Cortex of kidney (tissue), 1 donor: ENCODE measurements at places on chromosomes 5 and 9.

GRCh38 chr9:36966371-36967097 is 67.5 kb downstream of the PAX5 start:
- DNase-seq, result no peak

DNA sequence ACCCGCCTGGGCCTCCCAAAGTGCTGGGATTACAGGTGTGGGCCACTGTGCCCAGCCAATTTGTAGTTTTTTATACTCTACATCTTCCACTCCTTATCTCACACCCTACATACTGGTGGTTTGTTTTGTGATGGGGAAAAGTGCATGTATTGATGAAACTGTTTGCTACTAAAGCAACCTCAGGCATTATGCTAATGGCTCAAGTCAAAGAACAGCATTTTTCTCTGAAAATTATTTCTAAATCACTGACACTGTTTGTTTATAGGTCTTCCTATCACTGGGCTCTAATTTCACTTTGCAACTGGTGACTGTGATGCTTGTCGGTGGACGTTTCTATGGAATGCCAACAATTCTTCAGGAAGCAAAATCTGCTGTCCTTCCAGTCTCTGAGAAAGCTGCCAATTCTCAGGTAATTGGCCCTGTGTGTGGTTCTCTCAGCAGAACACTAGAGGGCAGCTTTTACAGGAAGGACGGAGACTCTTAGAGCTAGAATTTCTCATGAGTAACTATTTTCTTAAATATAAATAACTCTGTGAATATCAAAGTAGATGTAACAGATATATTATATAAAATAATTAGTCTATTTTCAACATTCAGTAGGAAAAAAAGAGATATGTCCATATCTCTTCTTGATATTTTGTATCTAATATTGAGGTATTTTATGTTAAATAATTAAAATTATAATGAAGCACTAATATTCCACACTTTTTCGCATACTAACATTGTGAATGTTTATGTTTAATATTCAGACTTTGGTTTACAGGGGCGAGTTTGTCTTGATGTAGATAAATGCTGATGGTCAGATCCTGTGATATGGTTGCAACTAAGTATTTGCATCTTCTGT is 244.1 kb downstream of the ADGRV1 start:
- no peak for DNase-seq

DNA sequence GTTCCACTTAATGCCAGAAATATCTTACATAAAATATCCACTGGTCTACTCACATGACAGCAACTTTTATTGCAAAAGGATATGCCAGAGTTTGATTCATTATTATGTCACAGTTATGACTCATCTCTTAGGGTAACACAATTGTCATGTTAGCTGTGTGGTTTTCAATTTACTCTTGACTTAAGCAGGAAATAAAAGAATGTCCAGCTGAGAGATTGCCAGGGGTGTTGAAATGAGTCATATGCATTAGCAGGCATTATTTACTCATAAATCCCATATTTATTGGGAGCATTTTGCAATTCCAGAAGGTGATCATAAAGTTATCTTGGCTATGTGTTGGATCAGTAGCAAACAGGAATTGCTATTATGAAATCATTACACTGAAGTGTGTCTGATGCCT is 1164.6 kb upstream of the CDH18 start:
- DNase-seq, result no peak

DNA sequence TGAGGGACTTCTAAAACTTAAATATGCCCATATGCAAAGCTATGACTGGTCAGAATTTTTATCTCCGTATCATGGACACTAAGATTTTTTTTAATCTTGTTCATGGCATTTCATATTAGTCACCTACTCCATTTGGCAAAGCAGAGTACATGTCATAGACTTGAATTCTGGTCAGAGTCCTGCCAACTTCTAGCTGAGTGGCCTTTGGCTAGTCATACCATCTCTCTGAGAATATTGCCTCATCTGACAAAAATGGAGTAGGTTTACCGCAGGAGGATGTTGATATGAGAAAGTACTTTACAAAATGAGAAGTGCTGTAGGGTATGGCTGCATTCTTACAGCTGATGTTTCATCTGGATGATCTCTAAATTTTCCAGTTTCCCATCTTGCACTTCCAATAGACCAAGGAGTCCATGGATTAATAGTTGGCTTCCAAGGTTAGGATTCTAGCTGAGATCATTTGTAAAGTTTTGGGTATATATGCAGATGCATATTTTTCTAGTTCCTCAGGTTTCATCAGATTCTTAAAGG is 150.8 kb upstream of the NR3C1 start:
- DNase-seq, result no peak

- DNase-seq, result no peak
These were observed 124.7 kb downstream of the TLE1 start for GRCh38 chr9:81564632-81565031.

DNA sequence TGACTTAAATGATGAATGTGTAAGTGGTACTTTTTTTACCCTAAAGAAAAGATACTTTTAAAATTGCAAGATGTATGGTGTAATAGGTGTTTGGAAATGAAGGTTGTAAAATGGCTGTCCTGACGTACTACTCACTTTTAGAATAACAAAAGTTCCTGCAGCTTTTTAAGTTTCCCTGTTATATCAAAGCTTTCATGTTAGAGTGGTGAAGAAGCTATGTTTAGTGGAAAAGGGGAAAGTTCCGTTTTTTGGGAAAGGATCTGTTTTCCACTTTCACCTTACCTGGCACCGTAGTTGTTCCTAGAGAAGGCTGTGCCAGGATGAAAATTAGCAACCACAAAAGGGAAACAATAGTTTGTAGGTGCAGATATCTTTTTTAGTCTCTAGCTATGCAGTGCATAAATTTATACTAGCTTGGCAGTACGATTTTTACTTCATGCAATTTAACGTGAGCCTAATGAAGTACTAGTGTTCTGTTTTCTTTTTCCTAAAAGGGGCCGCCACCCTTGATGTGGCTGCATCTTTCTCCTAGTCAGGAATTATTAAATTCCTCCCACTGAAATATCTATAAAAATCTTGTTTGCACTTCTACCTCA is 1.3 kb downstream of the TNPO1 start:
- DNase-seq, result no peak

DNA sequence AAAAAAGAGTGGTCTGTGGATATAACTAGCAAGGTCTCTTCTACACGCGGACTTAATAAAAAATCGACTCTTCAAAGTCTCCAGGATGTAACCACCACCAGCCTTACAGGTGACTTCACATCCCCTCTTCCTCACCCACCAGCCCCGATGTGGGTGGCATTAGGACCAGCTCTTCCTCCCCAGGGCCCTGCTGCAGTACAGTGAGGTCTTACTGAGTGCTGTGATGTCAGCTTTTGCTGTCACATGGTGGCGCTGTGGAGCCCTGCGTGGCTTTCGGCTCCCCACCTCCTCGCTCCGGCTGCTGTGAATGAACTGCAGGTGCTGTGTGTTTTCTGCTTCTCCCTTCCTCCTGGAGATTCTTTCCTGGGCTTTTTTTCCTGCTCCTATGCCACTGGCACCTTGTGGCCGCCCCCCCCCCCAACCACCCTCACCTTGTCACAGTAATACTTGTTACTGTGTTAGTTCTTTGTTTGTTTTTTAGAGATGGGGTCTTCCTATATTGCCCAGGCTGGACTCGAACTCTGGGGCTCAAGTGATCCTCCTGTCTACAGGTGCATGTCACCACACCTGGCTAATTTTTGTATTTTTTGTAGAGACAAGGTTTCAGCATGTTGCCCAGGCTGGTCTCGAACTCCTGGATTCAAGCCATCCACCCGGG is 15.8 kb upstream of the RAPGEF1 start:
- DNase-seq, result no peak

DNA sequence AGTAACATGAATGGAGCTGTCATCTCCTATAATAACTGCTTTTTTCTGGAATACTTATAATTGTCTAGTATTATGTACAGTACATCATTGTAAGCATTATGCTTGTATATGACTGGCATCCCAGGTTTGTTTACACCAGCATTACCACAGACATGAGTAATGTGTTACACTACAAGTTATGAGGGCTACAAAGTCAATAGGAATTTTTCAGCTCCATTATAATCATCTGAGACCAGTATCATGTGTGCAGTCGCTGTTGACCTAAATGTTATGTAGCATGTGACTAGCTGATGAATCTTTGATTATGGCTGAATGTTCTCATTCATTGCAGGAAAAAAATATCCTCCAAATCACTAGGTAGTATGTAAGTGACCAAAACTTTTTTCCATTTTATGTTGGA is 2.2 kb downstream of the ZCCHC9 start:
- DNase-seq, result no peak

- no peak for DNase-seq
These were observed 190.2 kb upstream of the ELL2 start for GRCh38 chr5:96151891-96152290.

- no peak for DNase-seq
These were observed 62.7 kb downstream of the ABLIM3 start for GRCh38 chr5:149203921-149204441.

- DNase-seq, result no peak
These were observed 100.5 kb downstream of the MAMDC2 start for GRCh38 chr9:70144131-70144503.

GRCh38 chr5:516338-516925 is 7.8 kb downstream of the SLC9A3 start:
- no peak for DNase-seq

GRCh38 chr5:60248901-60249300 is 355.4 kb upstream of the PDE4D start:
- DNase-seq, result no peak

GRCh38 chr9:84838879-84839278 is 169.3 kb downstream of the NTRK2 start:
- DNase-seq, result no peak

- no peak for DNase-seq
These were observed 19.7 kb downstream of the NEK6 start for GRCh38 chr9:124277420-124277819.

GRCh38 chr5:171336521-171337209 is 27.6 kb downstream of the TLX3 start:
- no peak for DNase-seq

GRCh38 chr5:32090026-32090754 is 83.9 kb downstream of the GOLPH3 start:
- DNase-seq, result no peak

DNA sequence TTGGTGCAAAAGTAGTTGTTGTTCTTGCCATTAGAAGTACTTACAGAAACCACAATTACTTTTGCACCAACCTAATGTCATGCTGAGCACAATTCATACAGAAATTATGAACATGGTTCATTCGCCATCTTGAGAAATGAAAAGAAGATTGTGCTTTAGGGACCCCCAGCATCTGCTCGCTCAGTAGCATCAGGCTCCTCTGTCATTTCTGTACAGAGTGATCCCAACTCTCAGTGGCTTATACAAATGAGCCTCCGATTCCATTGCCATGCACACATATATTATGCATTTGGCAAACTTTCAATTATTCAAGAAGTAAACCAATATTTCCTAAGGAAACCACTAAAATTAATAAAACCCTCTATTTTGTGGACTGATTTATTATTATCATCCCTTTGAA is 266.2 kb downstream of the MED10 start:
- no peak for DNase-seq

DNA sequence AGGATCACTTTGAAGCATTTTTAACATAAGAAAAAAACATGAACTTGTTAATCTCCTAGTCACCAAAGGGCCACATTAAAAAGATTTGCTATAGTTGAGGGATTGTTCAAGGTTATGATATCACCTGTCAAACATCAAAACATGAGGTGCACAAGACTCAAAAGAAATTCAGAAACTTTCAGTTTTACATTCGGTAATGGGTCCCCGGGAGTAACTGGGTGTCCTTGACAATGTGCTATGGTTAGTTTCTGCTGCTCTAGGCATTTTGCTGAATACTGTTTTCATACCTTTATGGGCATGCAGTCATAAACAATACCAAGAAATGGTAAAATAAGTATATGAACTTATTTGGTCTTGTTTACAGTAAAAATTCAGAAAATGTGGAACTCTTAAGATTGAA is 92.8 kb upstream of the EDIL3 start:
- DNase-seq, result no peak

DNA sequence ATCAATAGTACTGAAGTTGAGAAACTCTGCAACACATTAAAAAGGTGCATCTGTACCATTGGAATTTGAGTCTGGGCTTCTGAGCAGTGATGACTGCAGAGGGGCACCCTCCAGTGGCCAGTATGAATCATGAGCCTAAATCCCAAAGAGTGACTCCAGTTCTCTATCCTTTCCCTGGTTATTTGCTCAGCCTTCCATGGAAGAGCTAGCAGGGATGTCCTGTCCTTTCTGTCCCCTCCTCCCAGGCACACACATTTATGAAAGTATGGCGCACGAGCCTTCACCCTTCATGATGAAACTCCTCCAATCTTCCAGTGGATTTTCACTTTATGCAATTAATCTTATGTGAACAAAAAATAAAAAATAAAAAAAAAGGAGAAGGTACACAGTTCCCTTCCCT is 81.0 kb downstream of the ESM1 start:
- DNase-seq, result no peak

GRCh38 chr9:859251-859650 is 17.8 kb downstream of the DMRT1 start:
- no peak for DNase-seq

DNA sequence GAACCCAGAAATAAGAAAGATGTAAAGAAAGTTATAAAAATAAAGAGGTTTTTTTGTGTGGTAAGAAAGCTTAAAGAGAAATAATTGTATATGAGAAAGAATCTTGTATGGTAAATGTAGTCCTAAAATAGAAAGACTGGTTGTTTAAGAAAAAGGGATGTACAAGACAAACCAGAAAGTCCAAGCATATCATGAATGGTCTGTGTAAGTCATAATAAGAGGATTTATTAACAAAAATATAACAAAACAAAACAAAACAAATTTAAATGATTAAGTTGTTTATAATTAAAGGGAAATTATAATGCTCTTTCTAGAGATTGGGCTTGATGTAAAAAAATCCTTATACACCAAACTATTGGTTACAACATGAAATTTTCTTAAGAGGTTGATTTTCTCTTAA is 590.4 kb upstream of the PTGER4 start:
- no peak for DNase-seq

DNA sequence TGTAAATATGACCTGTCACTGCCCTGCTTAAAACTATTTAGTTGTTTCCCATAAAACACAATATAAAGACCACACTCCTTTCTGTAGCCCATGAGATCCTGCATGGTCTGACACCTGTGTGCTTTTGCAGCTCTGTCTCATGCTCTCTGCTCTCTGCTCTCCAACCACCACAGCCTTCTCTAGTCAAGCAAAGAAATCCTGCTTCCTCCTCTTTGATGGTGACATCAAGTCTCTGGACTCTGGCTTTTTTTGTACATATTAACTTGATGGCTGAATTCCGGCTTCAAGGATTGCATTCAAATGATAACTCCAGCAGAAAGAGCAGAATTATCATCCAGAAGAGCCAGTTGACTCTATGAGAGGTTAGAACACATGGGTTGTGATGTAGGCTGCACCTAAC is 58.2 kb downstream of the CHSY3 start:
- DNase-seq, result no peak

- DNase-seq, result no peak
These were observed 23.0 kb downstream of the PCDHGC5 start for GRCh38 chr5:141511771-141512325.

GRCh38 chr9:126336736-126337325 is 10.2 kb downstream of the MVB12B start:
- DNase-seq, result no peak
